ENCODE measurements at places on chromosomes 2 and 18. TPM values are rescaled to one million over a fixed set of nuclear protein-coding genes. Genes with fewer than 3 reads are reported as not detected.
A peak's percentile ranks its signal among the peaks of the same experiment; 100 is the strongest.

RAB12 gene
- total RNA-seq = 75.4 TPM

SCLY gene
- 26.3 TPM for total RNA-seq

DNA sequence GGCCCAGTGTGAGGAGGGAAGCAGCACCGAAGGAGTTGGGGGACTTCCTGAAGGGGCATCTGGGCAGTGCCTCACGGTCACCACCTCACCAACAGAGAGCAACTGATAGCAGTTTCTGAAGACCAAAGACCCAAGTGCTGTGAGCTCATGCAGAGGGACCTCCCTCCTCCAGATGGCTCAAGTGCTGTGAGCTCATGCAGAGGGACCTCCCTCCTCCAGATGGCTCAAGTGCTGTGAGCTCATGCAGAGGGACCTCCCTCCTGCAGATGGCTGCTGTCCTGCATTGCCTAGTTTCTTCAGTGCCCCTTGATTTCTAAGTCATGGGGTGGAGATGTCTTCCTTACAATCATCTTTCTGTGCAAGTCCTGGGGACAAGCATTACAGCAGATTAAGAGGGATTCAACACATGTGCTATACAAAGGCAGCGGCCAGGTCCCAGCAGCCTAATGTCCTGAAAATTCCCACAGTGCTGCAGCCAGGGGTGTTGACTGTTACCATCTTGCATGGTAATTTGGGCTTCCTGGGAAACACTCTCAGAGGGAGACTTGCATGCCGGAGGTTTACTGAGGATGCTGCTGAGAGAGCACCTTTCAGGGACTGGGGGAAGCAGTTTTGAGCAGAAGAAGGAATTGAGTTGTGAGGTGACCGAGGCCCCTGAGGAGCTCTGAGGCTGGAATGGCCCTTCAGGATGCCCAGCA, 409.3 kb downstream of the GALR1 start:
- no peak for DNase-seq

IHH gene
- total RNA-seq = not detected

DNA sequence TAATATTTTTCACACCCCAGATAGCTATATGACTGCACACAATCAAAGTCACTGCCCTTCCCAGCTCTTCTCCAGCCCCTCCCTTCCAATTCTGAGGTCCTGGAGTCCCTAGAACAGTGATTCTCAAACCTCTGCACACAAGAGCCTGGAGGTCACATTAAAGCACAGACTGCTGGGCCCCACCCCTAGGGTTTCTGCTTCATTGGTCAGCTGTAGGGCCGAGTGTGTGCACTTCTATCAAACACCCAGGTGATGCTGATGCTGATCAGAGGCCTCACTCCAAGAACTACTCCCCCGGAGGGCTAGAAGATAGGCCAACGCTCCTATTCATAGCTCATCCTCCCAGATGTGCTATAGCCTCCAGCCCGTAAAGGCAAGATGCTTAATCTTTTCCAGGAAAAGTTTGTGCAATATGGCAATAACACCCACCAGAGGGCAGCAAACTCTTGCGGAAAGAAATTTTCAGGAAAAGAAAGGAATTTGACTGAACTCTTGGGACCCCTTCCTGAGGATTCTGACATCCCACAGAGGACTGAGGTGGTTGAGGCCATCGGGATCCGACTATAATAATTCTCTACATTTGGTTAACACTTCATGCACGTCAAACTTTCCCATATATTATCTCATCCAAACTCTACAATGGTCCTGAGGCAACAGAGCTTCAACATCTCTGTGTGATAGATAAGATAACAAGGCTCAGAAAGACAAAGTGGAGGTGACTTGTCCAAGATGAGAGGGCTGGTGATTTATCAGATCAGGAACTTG, 194.2 kb upstream of the PKDCC start:
- peak; percentile 67 for DNase-seq

PDCL3 gene
- total RNA-seq = 20.3 TPM

WNT6 gene
- total RNA-seq = not detected

SCG2 gene
- 0.05 TPM for total RNA-seq

- DNase-seq = no peak
These were observed 15.7 kb downstream of the CCDC85A start for GRCh38 chr2:56199492-56199891.

DNA sequence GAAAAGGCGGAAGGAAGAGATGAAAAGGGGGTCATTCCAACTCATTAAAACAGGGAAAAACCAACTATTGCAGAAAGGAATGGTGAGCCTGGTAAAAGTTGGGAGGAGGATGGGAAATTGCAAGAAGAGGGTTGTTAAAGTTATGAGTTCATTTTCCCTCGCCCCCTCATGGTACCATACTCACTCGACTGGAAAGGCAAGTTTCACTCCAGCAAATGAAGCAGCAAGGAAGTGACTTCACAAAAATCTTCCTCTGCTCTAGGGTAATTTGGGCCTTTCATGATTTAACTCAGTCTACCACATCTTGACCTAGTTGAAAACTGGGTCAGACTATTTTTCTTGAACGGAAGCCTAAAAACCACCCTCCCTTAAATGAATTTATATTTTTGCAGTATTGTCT, 22.8 kb upstream of the DAW1 start:
- DNase-seq = no peak

All from dermis blood vessel endothelial cell (primary cell).